ENCODE measurements at places on chromosomes 11 and 22.
A peak's percentile ranks its signal among the peaks of the same experiment; 100 is the strongest.

- DNase-seq, result no peak
These were observed 58.9 kb downstream of the FBXO7 start for GRCh38 chr22:32533265-32534111.

DNA sequence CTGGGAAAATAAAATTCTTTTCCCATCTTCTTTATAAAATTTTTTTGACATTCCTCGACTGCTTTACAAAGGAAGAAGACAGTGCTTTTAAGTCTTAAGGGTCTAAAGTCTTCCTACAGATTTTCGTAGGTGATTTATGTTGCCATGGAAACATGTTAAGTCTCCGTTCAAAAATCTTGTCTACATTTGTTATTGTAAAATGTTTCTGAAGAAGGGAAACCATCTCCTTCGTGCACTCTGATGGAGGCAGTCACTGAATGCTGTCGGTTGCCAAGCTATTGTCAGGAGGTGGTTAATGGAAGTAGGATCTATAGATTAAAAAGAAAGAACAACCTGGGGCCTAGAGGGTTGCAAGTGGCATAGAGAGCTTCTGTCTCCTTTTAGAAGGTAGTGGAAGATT is 52.6 kb downstream of the MAP6 start:
- DNase-seq, result no peak

DNA sequence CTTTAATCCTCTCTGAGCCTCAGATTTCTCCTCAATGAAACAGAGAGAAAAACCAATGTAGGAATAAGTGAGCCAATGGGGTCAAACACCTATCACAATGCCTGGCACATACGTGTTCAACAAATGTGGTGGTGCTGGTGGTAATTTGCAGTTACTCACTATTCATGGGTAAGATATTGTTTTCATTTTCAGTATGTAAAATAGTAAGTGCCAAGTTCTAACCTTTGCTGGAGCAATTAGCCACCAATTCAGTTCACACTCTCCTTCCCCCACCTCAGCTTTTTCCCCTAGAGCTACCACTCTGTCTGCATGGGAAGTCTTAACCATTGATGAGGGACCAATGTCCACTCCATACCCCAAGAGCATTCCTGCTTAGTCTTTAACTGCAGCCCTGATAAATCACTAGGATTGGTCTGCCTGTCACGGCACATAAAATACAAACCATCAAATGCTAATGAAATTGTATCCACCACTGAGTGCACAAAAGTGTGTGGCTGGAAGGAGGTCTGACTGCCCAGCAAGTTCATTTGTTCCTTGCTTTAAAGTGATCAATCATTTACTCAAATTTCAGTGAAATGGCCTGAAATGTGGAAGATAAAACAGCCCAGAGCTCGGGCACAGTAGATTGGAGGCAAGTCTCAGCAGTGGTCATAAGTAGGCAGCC is 187.4 kb upstream of the API5 start:
- no peak for DNase-seq

GRCh38 chr22:18001040-18001893 is 23.1 kb downstream of the MICAL3 start:
- DNase-seq, result peak; percentile 96

DNA sequence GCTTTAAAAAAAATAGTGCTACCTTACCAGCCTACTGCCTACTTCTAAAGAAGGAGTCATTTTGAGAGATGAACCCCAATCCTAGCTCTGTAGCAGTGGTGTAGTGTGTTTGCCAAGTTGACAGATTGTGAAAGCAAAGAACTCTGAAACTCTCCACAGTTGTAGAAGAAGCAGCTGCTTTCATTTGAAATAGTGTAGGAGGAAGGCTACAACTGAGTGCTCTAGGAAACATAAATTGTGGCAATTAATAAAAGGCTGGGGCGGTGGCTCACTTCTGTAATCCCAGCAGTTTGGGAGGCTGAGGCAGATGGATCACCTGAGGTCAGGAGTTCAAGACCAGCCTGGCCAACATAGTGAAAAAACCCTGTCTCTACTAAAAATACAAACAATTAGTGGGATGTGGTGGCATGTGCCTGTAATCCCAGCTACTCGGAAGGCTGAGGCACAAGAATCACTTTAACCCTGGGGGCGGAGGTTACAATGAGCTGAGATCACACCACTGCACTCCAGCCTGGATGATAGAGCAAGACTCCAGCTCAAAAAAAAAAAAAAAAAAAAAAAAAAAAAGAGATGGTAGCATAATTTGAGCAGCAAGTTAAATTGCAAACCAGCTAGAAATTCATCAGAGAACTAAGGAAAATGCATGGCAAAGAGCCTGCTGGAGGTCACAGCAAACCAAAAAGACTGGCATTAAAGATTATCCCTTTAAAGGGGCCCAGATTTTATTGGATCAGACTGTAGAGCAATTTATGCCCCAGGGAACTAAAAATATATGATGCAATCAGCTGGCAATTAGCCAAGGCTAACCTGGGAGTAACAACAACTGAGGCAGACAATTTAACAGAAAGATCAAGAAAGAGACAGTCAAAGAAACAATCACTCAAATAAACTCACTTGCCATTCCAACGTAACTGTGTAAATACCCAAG is 112.6 kb downstream of the LUZP2 start:
- DNase-seq, result peak; percentile 29

DNA sequence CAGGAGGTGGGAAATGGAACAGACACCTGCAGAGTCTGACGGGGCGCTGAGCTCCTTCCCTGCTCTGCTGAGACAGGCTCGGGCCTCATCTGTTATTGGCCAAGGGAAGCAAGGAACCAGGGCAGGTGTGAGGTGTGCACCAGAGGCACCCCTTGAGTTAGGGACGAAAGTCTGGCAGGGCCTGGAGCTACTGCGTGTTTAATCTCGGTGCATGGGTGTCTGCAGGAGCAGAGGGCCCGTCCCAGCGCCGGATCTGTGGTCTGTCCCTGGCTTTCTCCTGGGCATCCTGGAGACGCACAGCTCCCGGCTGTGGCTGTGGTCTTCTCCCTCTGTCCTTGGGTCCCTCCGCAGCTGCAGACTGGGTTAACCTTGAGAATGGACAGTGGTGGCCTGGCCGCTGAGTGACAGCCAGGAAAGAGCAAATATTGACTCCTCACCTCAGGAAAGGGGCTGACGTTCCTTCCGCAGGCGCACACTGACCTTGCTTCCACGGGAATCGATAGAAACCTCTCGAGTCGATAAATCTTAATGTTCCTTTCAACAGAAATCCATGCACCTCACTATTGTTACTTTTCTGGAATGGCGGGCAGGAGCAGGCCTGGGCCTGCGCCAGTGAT is 975.6 kb downstream of the BRD1 start:
- no peak for DNase-seq

- peak; percentile 69 for DNase-seq
These were observed 3.0 kb downstream of the YWHAH start for GRCh38 chr22:31947296-31947695.

DNA sequence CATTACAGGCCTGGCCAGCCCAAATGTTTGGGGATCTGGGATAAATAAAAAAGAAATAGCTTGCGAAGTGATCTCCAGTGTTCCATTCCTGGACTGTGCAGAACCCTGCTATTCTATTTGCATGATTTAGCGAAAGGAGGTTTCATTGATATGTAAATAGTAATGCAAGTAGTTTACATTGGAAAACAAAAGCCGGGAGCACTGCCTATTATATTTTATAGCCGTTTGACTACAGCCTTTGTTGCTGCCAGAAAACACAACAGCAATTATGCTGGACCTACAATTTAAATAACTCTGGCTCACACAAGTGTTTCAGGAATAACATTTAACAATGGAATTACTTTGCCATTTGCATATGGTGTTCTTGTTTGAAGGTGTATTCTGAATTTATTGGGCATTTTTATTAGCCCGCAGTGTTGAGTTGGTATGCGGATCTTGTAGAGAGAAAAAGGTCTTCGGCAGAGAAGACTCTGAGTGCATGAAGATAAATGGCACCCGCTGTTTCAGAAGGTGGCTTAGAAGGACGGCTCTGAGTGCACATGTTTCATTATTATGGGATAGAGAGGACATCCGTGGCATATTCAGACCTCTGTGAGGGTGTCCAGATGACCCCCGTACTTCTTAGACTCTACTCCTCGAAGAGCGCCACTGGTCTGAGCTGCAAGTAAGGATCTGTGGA is 315.0 kb downstream of the BRD1 start:
- DNase-seq, result no peak

- DNase-seq, result peak; percentile 27
These were observed 1.1 kb downstream of the HYOU1 start for GRCh38 chr11:119055901-119056300.

GRCh38 chr11:67349457-67349856 is 3.9 kb downstream of the POLD4 start:
- no peak for DNase-seq

DNA sequence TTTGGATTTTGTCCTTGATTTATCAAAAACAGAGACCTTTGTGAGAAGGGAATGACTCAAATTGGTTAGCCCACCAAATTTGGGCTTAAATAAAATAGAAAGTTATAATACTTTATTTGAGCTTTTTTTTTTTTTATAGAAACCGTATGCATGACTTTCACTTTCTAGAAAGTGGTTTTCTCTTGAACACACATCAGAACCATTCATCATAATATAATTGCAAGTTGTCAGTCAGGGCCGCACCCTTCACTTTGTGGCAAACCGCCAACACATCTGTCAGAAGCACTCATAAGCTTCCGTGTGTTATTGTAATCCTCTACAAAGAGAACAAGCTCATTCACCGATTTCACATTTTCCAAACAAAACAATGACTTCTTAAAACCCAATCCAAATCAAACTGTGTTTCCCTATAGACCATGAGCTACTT is 76.1 kb downstream of the SOX6 start:
- no peak for DNase-seq

DNA sequence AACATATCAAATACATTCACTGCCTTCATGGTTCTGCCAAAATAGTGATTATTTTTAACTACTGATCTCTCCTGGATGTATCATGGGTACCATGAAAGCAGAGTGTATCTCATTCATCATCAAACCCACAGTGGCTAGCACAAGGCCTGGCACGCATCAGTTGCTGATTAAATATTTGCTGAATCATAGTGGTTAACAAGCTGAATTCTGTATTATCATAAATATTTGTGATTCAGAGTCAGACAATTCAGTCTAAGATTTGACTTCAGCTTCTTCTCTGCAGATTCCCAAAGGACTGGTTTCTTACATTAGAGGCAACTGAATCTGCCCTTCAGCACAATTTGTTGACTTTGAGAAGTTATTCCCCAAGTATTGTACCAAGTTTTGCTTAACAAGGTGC is 715.8 kb upstream of the LRRC4C start:
- no peak for DNase-seq

DNA sequence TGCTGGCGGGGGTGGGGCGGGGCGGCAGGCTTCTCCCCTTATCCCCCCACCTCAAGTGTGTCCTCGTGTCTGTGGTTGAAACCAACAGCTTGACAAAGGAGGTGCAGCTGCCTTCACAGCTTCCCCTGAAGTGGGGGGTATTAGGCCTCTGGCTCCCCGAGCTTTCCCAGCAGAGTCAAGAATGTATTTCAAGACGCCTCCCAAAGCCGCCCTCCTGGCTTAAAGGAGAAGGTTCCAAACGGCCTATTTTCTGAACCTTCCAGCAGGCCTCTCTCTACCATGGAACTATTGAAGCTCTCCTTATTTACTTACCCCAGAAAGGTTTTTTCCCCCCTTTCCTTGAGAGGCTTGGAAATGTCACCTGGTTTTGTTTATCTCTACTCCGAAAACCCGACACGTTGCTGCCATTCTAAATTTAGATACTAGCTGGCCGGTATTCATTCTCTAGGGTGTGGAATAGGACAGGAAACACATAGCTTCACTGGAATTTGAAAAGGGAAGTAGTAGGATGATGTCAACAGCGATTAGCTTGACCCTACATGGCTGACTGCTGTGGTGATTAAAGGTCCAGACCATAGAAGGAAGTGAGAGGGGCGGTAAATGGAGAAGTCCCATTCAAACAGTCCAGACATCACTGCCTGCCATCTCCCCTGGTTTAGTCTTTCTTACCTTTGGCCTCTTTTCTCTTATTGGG is 671 bp upstream of the PICALM start:
- DNase-seq, result peak; percentile 80
